ENCODE measurements at places on chromosomes 1 and 21.

GRCh38 chr1:182823220-182823619 lies 15.9 kb upstream of the DHX9 start:
- no peak for DNase-seq

- no peak for DNase-seq
Measured at GRCh38 chr1:89566761-89567174, 42.1 kb downstream of the LRRC8B start.

- no peak for DNase-seq
Measured at GRCh38 chr1:16145662-16146278, 10.1 kb downstream of the EPHA2 start.

DNA sequence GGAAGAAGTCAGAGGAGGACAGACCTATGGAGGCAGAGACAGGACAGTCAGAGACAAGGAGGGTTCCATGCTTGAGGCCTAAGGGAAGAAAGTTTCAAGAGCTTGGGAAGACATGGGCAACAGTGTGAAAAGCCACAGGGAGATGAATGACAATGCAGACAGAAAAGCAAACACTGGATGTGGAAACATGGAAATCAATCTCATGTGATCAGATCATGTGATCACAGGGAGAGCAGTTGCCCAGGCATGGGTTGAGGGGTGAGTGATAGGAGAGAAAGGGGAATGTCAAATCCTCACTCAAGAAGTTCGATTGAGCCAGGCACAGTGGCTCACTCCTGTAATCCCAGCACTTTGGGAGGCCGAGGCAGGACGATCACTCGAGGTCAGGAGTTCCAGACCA lies 17.2 kb downstream of the PTAFR start:
- DNase-seq: no peak

DNA sequence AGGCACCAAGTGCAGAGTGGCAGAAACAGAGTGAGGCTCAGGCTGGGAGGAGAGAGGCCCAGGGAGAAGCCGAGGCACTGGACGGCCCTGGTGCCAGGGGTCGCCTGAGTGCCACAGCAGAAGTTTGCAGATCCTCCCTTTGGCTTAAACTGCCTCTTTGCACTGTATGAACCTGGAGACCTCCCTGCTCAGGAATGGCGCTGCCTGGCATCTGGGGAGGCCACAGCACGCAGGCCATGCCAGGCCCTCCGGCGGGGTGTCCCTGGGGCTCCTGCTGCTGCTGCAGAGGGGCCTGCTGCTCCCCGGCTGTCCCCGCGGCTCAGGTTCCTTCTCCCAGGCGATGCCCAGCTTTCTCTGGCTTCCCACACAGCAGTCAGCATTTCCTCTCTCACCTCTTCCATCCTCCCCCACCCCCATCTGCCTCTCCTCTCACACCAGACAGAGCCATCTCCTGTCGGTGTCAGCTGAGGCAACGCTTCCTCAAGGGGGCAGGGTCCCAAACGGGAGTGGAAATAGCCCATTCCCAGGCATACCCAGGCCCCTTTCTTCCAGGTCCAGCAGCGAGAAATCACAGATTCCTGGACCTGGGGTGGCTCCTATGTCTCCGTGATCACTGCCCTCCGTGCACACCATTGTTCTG lies 35.2 kb downstream of the SYT6 start:
- DNase-seq: no peak

GRCh38 chr1:79874289-79874688 lies 867.8 kb upstream of the ADGRL4 start:
- DNase-seq: no peak

DNA sequence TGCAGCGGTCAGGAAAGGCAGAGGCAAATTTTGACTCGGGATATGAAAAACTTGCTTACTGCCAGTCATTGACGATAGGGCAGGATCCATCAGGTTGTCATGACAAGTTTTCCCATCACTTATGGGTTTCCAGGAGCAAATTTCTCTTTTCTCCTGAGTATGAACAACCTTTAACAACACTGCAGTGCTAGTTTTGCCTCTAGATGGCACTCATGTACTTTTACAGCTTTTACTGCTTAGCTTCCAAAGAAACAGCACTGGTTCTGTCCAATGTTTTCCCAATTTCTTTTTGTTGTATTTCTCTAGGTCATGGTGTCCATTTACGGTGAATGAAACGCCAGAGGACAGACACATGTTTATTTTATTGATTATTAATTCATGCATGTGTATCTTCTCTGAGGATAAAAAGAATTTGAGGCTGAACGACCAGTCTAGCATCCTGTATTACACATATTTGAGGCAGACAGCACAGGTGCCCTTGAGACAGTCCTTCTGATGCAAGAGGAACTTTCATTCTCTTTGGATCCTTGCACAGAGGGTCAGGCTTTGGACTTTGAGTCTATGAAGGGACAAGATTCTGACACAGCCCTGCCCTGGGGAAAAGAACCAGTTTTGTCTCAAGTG lies 112.3 kb upstream of the TRABD2B start:
- no peak for DNase-seq

GRCh38 chr1:43947874-43948437 lies 1.2 kb downstream of the IPO13 start:
- DNase-seq: no peak

Measured in activated T-helper 1 cell treated with anti-CD3 and anti-CD28 coated beads, Interleukin-2, amount 50 U/mL, for 16 hours (primary cell).